ENCODE measurements at places on chromosomes 12 and 14.
A peak's percentile ranks its signal among the peaks of the same experiment; 100 is the strongest.

DNA sequence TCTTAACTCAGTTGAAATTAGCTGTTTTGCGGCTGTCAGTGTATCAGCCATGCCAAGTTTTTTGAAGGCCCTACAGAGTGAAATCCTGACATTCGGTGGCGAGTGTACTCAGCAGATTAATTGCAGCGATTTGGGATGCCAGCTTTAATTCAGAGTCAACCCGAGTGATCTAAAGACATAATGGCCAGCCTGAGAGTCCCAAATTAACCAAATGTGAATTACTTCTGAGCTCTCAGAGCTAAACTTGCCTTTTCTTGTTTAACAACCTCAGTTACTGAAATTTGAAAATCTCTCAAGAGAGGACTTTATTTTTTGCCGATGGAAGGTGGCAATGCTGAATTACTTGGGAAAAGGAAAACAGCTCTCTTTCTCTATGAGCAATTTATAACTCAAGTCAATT is 148.5 kb downstream of the GLT1D1 start:
- peaks cover 8% of the 10 kb centered on the region for H3K4me1 ChIP-seq
- no peaks in the 10 kb centered on the region for H3K27me3 ChIP-seq
- H3K27ac ChIP-seq = no peak overlapping the region
- H3K4me3 ChIP-seq = no peak overlapping the region
- no peaks in the 10 kb centered on the region for H3K36me3 ChIP-seq

DNA sequence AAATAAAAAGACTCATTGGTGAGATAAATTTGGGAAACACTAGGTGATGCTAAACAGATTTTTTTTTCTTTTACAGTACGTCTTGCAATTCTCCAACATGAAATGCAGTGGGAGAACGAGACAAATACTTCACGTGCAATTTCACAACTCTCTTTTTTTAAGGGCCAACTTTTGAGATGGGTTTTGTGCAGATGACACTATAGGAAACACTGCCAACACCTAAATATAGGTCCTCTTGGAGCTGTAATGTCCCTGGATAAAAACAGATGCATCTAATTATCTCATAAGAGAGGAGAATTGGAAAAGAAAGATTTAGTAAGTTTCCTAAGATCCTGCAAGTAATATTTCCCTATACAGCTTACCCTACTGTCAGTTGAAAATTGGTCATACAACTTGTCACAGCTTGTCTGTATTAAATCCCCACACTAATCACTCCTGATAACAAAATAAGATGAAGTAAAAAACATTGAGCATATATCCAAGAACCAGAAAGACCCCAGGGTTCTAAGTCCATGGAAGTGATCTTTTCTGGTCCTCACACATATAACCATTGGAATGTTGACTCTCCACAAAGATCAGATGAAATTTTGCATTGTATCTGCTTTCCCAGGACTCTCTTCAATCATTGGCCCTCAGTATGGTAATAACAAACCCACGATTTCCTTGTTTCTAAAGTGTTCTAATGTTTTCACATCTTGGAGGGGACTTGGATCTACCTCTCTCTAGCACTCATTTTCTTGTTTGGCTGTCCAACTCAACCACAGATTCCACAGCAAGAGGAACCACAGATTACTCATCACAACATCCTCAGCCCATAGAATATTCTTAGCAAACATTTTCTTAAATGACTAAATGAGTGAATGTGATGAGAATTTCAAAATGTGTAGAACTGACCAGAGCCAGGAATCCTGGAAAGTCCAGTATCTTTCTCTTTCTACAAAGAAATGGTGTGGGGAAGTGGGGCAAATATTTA is 769.4 kb upstream of the USP15 start:
- H3K4me3 ChIP-seq = no peak overlapping the region
- H3K36me3 ChIP-seq = no peaks in the 10 kb centered on the region
- no peak overlapping the region for H3K27ac ChIP-seq
- no peak for DNase-seq
- H3K4me1 ChIP-seq = no peaks in the 10 kb centered on the region

DNA sequence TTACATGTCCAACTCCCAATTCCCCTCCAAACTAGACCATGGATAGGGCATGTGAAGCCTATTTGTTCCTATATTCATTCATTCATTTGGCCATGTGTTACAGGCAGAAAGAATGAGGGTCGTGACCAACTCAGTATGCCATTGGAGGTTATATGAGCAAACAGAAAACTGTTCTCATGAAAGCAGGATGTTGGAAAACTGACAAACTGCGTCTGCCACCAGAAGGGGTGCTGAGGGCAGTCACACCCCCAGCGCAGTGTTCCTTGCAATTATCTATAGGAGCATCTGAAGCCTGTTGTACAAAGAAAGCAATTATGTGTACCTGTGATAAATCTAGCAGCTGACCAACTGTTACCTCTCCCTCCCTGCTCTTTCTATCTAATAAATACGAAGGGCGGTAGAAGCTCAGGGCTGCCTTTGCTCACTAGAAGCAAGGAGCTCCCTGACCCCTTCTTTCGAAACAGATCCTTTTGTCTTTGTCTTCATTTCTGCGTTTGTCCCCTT is 21.1 kb downstream of the ENTPD5 start:
- H3K36me3 ChIP-seq = no peaks in the 10 kb centered on the region
- no peaks in the 10 kb centered on the region for H3K4me1 ChIP-seq
- no peak overlapping the region for H3K27ac ChIP-seq

GRCh38 chr12:129028844-129029243 is 175.6 kb downstream of the GLT1D1 start:
- H3K4me1 ChIP-seq = no peaks in the 10 kb centered on the region
- H3K27ac ChIP-seq = no peak overlapping the region
- DNase-seq = no peak
- H3K27me3 ChIP-seq = no peaks in the 10 kb centered on the region

- peaks cover 8% of the 10 kb centered on the region for H3K4me1 ChIP-seq
- H3K27me3 ChIP-seq = no peaks in the 10 kb centered on the region
- H3K4me3 ChIP-seq = no peak overlapping the region
- 0 out of 2 replicates have a peak, but pooled peaks cover 2% of the 10 kb centered on the region for H3K36me3 ChIP-seq
Measured at GRCh38 chr14:91146661-91147060, 32.8 kb downstream of the DGLUCY start.

- no peaks in the 10 kb centered on the region for H3K27me3 ChIP-seq
- no peaks in the 10 kb centered on the region for H3K36me3 ChIP-seq
- no peak overlapping the region for H3K27ac ChIP-seq
- no peak overlapping the region for H3K4me3 ChIP-seq
- H3K4me1 ChIP-seq = no peaks in the 10 kb centered on the region
Measured at GRCh38 chr12:31504625-31505222, 86.2 kb downstream of the DENND5B start.

DNA sequence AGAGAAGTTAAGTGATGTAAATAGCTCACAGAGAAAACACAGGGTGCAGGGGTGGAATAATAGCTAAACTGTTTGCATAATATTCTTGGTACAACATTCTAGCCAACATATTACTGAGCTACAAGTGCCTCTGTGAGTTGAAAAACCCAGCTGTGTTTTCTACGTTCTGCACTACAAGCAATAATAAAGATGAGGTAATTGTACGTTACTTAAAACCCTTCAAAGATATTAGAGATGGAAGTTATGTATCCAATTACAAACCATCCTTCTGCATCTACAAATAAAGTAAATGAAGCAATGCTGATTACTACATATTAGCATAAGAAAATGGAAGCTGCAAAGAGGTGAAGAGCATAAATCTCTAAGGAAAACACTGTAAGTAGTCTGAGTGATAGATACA is 271.4 kb downstream of the SSPN start:
- H3K27me3 ChIP-seq = no peaks in the 10 kb centered on the region
- no peaks in the 10 kb centered on the region for H3K4me1 ChIP-seq
- no peak overlapping the region for H3K27ac ChIP-seq
- DNase-seq = no peak
- H3K36me3 ChIP-seq = no peaks in the 10 kb centered on the region

DNA sequence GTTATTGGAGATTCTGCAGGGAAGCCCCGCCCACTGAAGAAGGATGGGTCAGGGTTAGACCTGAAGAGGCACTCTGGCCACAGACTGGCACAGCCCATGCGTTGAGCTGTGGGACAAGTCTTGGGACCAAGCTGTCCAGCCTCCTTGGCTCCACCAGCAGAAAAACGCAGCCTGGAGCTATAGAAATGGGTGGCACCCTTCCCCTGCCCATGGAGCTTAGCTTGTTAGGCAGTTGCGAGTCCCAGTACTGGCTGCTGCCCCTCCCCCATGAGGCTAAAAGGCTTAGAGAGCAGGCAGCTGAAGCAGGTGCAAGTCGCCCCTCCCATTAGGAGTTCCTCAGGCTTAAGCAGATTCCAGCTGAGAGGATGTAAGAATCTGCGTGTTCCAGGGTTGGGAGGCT is 1124.0 kb upstream of the TMEM132C start:
- DNase-seq = peak; percentile 68
- no peaks in the 10 kb centered on the region for H3K36me3 ChIP-seq
- no peak overlapping the region for H3K4me3 ChIP-seq
- no peak overlapping the region for H3K27ac ChIP-seq
- H3K4me1 ChIP-seq = no peaks in the 10 kb centered on the region

- H3K36me3 ChIP-seq = no peaks in the 10 kb centered on the region
- H3K27ac ChIP-seq = no peak overlapping the region
- DNase-seq = peak; percentile 14
- H3K4me1 ChIP-seq = no peaks in the 10 kb centered on the region
- no peaks in the 10 kb centered on the region for H3K27me3 ChIP-seq
Measured at GRCh38 chr12:64600164-64600561, 10.1 kb upstream of the RASSF3 start.

DNA sequence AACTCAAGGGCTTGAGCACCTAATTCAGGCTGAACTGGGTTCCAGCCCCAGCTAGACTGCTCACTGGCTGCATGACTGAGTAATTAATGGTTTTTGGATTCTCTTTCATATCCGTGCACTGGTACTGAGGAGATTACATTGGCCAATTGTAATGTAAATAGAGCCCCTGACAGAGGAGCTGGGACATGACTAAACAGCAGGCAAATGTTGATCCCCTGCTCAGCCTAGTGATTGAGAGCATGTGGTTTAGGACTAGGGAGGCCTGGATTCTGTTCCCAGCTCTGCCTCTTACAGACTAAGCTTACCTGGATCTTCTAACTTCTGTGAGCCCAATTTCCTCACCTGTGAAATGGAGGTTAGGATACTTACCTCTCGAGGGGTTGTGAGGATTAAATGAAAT is 204.3 kb downstream of the ESR2 start:
- no peaks in the 10 kb centered on the region for H3K4me1 ChIP-seq
- H3K4me3 ChIP-seq = no peak overlapping the region
- DNase-seq = peak; percentile 34
- H3K36me3 ChIP-seq = peaks cover 5% of the 10 kb centered on the region
- H3K27ac ChIP-seq = no peak overlapping the region

- H3K4me3 ChIP-seq = no peak overlapping the region
- peak; percentile 70 for DNase-seq
- no peak overlapping the region for H3K27ac ChIP-seq
- no peaks in the 10 kb centered on the region for H3K27me3 ChIP-seq
Measured at GRCh38 chr12:51262758-51263177, 7.4 kb downstream of the SMAGP start.

GRCh38 chr12:133264173-133264572 is 28.5 kb upstream of the ANHX start:
- no peak overlapping the region for H3K4me3 ChIP-seq
- DNase-seq = no peak
- no peak overlapping the region for H3K27ac ChIP-seq
- H3K4me1 ChIP-seq = no peaks in the 10 kb centered on the region
- no peaks in the 10 kb centered on the region for H3K27me3 ChIP-seq
- no peaks in the 10 kb centered on the region for H3K36me3 ChIP-seq

DNA sequence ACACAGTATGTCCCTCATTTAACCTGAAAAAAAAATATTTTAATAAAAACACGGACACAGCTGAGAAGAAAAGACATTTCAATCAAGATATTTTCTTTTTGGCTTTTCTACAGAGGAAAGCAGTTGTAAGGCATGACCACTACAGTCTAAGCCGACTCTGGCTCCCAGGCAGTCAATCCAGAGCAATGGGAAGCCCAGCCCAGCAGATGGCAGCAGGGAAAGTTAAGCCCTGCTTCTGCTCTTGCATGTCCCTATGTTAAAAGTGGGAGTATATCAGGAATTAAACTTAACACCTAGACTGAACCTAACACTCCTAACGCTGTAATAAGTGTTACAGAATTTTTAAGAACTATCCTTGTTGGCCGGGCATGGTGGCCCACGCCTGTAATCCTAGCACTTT is 19.5 kb upstream of the HAL start:
- H3K4me3 ChIP-seq = no peak overlapping the region
- H3K4me1 ChIP-seq = no peaks in the 10 kb centered on the region
- no peaks in the 10 kb centered on the region for H3K27me3 ChIP-seq
- H3K27ac ChIP-seq = no peak overlapping the region

GRCh38 chr12:85509857-85510256 is 229.8 kb downstream of the ALX1 start:
- H3K4me3 ChIP-seq = no peak overlapping the region
- no peaks in the 10 kb centered on the region for H3K27me3 ChIP-seq
- DNase-seq = no peak
- no peaks in the 10 kb centered on the region for H3K4me1 ChIP-seq
- H3K36me3 ChIP-seq = no peaks in the 10 kb centered on the region

- H3K36me3 ChIP-seq = peaks cover 77% of the 10 kb centered on the region
- H3K4me3 ChIP-seq = no peak overlapping the region
- no peak overlapping the region for H3K27ac ChIP-seq
Measured at GRCh38 chr14:100889641-100890040, 13.9 kb downstream of the RTL1 start.

- H3K4me3 ChIP-seq = no peak overlapping the region
- no peaks in the 10 kb centered on the region for H3K4me1 ChIP-seq
- no peak overlapping the region for H3K27ac ChIP-seq
- no peaks in the 10 kb centered on the region for H3K27me3 ChIP-seq
Measured at GRCh38 chr14:83042858-83043257, 1509.2 kb upstream of the SEL1L start.

GRCh38 chr12:26077915-26078702 is 46.7 kb downstream of the BHLHE41 start:
- no peak for DNase-seq
- H3K27ac ChIP-seq = no peak overlapping the region

DNA sequence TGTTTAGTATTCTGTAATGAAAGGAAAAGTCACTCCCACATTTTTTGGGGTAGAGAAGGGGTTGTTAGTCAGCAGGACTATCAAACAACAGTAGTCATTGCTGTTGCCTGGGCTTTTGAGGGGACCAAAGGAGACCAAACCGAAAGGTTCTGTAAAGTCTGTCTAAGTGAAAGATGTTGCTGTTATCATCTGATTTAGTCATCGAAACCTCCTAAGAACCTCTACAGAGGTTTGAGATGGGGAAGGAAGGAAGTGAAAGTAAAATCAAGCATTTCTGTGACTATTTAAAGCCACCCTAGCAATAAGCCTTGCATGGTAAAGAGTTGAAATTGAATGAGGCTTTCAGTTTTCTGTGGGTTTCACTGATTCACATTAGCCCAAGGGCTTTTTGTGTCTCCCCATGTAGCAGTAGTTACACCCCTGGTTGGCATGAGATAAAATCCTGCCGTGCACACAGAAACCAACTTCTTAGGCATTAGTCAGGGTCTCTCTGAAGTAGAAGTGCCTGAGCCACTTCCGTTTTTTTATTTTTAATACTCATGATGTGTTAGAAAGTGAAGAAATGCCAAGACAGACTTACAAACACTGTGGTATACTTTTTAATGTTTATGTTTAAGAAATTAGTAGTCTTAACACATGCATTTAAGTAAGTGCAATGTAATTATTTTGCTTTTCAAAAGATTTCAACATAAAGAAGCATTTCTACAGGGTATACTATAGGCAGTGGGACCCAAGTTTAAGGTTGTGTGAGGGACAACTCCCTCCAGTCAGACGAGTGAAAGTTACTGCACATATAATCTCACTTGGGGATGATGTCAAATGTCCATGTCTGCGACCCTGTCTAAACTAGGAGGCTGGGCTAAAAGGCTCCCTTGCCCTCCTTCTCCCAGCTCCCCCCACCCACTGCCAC is 50.4 kb downstream of the DYRK2 start:
- no peak overlapping the region for H3K4me3 ChIP-seq
- H3K36me3 ChIP-seq = no peaks in the 10 kb centered on the region
- no peak for DNase-seq
- H3K27ac ChIP-seq = no peak overlapping the region
